A549 treated with RU486 at 1 μM for 4 hours (cell line): ENCODE measurements at places on chromosomes 6 and 20. TPM values are rescaled to one million over a fixed set of nuclear protein-coding genes. Genes with fewer than 3 reads are reported as not detected.

Gene FGD2
- not detected in 5 replicates for total RNA-seq

Gene CRISP2
- total RNA-seq: not detected in 5 replicates

Gene TOX2
- total RNA-seq: 8.9 to 10.2 TPM (median 9.4 TPM) in 5 replicates

Gene OPN5
- not detected in 5 replicates for total RNA-seq

Gene PROKR2
- not detected in 5 replicates for total RNA-seq

Gene CCR6
- 0.12 TPM in 1 of 5 replicates, not detected in the others for total RNA-seq

Gene GJA1
- total RNA-seq: 50.3 to 83.3 TPM (median 81.3 TPM) in 5 replicates

Gene SLC22A2
- total RNA-seq: 0.10 to 0.23 TPM in 2 of 5 replicates, not detected in the others
